Stimulated activated CD4-positive, alpha-beta T cell treated with anti-CD3 and anti-CD28 coated beads, Interleukin-2, amount 100 ng/mL, for 48 hours (primary cell): ENCODE measurements at places on chromosomes 5 and 9.

DNA sequence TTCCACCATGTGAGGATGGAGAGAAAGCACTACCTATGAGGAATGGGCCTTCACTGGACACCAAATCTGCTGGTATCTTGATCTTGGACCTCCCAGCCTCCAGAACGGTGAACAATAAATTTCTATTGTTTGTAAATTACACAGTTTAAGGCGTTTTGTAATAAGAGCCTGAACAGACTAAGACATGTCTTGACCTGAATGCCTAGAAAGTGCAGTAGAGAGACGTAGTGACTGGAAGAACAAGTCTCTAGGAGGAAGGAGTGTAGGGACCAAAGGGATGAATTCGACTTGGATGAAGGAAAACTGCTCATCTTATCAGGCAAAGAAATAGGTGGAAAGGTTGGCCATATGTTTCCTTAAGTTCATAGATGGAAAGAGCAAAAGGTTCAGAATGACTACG is 309.8 kb upstream of the RGMB start:
- no peak for DNase-seq

DNA sequence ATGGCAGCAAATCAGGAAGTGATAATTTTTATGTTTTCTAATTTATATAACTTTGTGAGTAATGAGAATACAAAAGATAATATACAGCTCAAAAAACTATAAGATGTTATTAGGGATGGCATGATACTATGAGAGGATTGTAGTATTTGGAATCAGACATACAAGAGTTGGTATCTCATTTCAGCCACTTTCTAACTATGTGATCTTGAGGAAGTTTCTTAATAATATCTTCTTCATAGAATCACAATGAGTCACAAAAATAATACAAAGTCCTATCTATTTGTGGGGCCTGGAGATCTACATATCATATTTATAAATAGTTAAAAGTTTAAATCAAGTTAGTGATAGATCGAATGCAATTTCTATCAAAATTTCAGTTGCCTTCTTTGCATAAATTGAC is 23.7 kb upstream of the TMED7 start:
- no peak for DNase-seq

DNA sequence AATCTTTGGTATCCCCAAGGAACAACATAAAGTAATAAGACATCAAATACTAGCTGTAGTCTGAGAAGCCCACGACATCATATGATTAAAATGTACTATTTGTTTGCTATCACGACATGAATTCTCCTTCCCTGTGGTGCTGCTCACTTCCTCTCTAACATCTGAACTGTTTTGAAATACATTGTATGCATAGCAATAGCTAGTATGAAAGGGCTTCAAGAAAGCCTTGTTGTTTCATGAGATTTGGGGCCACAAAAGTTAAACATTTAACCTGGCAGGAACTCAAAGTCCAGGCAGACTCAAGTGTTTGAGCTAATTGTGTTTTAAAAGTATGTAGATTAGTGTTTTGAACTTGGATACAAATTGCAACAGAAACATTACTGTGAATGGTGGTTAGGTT is 237.4 kb upstream of the PTGER4 start:
- DNase-seq = no peak

- DNase-seq = no peak
These were observed 36.4 kb upstream of the RNU6ATAC start for GRCh38 chr9:134200730-134201129.

DNA sequence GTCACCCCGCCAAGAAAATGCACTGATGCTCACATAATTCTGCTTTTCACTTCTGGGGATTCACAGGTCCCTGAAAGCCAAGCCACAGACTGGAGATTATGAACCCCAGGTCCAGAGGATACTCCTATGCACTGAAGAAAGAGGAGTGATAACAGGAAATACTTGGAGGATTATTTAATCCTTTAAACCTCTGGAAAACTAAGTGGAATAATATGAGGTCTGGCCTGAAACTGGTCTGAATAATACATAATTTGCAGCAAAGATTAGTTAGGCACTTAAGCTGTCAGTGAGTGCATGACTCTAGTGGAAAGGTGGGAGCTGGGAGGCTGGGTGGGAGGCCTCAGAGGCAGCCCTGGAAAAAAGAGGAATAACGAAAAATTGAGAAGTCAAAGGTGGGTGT is 45.7 kb downstream of the MARCHF3 start:
- no peak for DNase-seq

DNA sequence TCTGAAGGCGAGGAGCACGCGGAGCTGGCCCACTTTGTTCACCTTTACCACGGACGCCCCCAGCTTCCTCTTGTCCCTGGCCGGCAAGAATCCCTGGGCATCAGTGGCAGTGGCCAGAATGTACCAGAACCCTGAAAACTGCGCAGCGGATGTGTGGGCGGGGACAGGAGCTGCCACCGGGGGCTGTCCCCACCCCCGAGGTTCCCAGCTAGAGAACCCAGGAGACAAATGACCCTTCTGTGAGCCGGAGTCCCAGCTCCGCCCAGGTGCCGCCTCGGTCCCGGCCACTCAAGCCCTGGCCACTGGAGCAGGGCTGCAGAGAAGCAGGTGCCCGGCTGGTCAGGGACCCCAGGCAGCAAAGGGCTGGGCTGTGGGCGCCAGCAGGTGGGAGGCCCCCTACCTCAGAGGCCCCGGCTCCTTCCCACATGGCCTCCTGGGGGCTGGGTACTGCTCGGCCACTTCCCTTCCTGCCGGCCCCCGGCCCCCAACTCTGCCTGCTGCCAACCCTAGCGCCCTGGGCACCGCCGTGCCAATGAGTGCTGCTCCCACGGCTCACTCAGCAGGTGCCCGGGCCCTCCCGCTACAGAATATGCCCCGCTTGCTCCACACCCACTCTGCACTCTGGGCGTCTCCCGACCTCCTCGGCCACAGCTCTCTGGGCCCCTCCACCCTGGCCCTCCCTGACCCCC is 713 bp downstream of the LCN10 start:
- DNase-seq = peak; percentile 44

DNA sequence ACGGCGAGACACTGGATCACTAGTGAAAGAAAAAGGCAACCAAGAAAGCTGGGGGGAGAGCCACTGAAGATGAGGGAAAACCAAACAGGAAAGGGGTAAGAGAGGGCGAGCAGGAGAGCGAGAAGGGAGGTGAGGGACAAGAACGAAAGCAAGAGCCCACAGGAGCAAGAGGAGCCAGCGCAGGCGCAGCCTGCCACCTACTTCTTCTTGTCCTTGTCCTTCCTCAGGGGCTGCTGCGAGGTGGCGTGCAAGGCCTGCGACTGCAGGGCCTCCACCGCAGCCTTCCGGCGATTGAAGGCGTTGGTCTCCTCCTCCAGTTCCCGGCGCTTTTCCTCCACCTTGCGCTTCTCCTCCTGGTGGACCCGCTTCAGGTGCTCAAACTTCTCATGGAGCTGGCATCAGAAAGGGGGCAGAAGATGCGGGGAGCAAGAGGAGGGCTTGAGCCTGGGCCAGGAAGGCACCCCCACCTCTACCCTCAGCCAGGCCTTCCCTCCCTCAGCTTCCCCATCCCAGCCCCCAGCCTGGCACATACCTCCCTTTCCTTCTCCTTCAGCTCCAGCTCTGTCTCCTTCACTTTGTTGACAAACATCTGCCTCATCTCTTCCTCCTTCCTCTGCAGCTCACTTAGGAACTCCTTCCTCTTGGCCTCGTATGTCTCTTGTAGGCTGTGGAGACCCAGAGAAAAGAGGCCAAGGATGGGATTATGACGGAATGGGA is 13.5 kb downstream of the CCNI2 start:
- no peak for DNase-seq

- no peak for DNase-seq
These were observed at the start of gene PCDHGB1 for GRCh38 chr5:141349917-141350619. Gene PCDHGB1, plus strand, starts transcription at chr5:141350099. Its CDS starts 162 bp downstream, at chr5:141350261.

GRCh38 chr5:144017631-144018030 is 152.8 kb downstream of the YIPF5 start:
- DNase-seq = no peak

DNA sequence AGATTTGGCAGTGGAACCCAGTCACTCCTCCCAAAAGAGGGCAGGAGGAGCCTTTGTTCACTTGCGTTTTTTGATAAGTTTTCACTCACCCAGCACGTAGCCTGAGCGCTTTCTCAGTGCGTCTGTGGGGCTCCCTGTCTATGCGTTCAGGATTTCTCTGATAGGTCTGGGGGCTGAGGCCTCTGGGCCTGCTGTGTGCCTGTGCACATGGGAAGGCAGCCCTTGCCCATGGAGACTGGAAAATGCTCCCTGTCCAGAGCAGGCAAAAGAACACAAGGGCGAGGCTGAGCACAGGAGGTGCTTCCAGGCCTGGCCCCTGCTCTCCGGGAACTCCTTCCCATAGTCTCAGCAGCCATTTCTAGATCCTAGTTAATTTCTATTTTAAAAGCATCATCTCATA is 249.9 kb downstream of the FSTL4 start:
- DNase-seq = no peak

DNA sequence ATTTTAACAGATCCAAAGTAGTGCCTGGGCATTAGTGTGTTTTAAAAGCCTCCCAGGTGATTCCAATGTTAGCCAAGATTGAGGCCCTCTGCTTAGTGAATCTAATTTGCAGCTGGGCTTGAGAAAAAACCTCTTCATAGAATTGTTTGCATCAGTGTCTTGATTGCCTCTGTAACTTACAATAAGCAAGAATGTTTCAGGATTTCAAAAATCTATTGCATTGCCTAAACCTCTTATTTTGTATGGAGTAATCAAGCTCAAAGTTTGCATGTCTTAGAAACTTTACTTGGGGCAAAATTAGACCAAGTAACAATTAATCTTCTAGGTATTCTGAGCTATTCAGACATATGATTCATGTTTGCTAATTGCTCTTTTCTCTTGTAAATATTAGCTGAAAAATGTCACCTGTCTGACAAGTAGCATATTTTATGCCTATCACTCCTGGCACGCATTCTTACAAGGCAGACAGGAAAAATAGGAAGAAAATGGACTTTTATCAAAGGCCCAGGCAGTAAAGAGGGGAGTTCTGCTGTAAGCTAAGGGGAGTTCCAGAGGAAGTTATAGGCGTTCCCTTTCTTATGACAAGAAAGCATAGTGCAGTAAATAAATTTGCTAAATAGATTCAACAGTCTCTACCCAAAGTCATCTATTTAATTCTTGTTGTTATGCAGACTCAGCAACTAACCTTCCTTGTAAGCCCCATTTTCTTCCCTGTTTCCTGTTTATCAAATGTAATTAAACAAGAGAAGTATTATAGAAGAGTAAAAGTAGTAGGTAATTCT is 21.0 kb downstream of the PDCD1LG2 start:
- no peak for DNase-seq

DNA sequence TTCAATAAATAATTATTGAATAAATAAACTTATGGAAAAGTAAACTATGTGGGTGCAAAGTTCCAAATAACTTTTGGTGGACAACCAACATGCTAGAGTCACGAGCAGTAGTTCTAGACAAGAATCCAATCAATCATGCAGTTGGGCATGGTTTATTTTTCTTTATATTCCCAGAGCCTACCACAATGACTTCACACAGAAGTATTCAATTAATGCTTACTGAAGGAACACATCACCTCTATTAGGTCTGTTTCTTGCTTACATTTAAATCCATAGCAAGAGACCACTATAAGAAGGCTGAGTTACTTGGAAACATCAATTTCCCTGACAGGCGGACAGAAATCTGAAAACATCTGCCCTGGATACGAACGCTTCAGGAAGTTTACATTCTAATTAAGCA is 214.2 kb downstream of the TMEM232 start:
- DNase-seq = no peak
